ENCODE measurements at places on chromosomes 1 and 21.
A peak's percentile ranks its signal among the peaks of the same experiment; 100 is the strongest.

- DNase-seq, result no peak
Measured at GRCh38 chr1:178399177-178399728, 97.5 kb downstream of the CLEC20A start.

- no peak for DNase-seq
Measured at GRCh38 chr1:217770918-217771317, 139.8 kb downstream of the SPATA17 start.

DNA sequence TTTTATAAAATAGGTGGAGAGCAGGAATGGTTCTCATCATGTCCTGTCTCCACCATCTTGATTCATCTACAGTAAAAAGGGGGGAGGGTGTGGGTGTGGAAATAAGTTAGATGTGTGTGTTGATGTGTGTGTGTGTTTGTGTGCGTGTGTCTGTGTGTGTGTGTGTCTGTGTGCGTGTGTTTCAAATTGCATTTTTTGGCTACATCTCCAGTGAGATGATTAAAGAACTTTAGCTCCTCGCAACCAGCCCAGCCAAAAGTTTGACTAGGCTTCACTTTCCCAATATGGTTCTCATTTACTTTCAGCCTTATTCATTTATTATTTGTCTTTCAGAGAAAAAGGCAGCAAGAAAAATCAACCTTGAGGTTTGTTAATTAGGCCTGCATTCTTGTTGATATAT is 14.7 kb upstream of the HAO2 start:
- DNase-seq, result no peak

DNA sequence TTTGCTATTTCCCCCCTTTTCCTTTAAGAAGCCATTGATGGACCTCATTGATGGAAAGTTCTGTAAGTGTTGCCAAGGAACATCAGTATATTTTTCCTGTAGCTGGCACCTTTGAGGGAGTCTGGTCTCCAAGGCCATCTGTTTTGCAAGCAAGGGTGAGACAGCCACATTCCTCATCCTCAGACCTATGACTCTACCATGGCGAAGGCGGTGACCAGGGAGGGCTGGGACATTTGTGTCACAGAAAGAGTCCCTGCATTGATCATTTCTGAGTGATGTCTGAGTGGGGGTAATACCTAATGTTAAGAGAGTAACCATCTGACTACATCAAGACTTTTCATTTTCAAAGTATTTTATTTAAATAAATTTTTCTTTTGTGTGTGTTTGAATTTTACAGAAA is 35.4 kb downstream of the KIAA0040 start:
- no peak for DNase-seq

- DNase-seq, result no peak
Measured at GRCh38 chr1:14577261-14577660, 21.2 kb upstream of the KAZN start.

DNA sequence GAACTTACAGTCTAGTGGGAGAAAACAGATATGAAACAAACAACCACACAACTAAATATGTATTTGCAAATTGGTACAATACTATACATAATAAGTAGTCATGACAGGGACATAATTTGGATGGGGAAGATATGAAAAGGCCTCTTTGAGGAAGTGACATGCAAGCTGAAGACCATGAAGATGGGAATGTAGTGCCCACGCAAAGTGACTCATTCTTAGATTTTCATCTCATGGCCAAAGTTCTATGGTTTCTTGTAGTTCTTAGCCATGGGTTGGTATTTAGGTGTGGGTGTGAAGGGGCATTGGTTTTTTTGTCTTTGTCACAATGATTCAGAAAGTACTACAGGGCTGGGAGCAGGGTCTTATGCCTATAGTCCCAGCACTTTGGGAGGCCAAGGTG is 105.4 kb upstream of the FAM78B start:
- no peak for DNase-seq

- no peak for DNase-seq
Measured at GRCh38 chr1:3251099-3251806, 182.2 kb downstream of the PRDM16 start.

DNA sequence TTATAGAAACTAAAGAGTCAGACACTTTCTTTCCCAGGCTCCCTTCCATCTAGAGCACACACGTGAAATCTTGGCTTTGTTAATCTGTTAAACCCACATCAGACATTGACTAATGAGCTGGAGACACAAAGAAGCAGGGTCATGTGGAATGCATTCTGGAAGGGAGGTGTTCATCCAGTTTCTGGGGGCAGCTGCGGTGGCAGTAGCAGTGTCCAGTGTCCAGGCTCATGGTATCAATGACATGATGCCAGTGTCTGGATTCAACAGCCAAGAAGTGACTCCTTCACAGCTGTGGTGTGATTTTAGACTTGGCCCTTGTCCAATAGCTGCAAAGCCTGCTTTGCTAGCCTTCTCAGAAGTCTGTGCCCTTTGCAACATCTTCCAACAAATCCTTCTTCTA is 95.2 kb downstream of the NTPCR start:
- DNase-seq, result no peak

DNA sequence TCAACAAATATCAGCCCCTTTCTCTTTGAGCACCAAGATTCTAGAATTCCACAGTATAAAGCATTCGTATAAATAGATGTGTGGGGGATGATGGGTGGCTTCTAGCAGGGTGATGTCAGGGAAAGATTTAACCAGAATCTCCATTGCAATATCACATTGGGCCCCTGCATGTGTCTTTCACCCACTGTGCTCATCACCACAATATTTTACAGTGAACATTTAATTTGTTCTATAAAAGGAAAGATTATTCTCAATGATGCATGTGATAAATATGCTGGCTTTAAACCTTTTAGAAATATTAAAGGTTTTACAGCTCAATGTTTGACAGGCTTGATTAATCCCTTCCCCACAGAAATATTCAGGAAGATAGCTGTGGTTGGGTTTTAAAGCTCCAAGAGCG is 457.8 kb upstream of the DAB1 start:
- no peak for DNase-seq

- peak; percentile 33 for DNase-seq
Measured at GRCh38 chr1:25427696-25428095, 3.0 kb upstream of the MACO1 start.

DNA sequence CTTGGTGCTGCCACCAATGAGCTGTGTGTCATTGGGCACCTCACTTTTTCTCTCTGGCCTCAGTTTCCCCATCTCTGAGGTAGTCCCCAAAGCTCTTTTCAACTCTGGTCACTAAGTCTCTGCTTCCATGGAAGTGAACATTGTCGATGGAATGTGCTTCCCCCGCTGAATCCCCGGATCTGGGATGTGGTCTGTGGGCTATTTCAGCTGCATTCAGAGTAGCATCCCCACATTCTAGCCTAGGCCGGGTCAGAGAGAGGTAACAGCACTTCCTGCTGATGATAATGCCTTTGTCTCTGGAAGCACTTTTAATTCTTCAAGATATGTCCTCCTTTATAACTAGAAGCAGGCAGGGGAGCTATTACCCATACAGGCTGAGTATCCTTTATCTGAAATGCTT is 29.8 kb downstream of the RASSF5 start:
- DNase-seq, result no peak

DNA sequence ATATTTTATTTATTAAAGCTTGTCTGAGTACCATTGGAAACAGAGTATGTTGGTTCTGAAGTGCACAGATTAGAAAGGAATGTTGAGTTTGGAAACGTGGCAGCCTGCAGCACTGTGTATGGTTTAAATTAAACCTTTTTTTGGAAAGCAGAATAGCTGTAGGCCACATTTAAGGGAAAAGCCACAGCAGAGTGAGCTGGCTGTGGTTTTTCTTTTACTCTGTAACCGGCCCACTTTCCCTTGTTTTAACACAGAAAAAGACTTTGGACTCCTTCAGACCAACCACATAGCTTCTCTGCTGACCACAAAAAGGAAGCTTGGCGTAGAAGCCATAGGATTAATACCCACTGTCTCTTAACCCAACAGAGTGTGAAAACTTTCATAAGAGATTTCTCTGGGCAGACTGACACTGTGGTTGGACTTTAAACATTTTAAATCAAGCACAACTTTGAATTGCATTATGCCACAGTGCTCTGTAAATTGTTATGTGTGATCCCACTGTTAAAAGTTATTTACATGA is 75.2 kb downstream of the NFIA start:
- no peak for DNase-seq

Measured in Karpas-422 (cell line).